Stimulated activated naive CD4-positive, alpha-beta T cell (primary cell): ENCODE measurements at places on chromosomes 7 and 10.

DNA sequence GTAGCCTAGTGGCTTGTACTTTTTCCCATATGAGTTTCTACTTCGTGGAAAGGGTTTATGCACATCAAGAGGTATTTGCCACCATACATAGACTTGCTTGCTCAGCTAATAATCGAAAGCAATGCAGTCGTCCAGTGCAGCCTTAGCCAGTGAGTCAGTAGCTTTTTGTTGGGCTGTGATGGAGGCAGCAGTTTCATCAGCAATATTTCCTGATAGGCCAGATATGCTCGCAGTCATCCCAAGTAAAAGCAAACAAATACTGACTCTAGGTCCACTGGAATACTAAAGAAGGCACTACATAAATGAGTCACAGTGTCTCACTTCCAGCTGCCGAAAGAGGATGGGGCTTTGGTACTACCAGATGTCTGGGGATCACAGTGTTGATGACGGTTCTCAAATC, 2.1 kb upstream of the BNIP3 start:
- no peak for DNase-seq

DNA sequence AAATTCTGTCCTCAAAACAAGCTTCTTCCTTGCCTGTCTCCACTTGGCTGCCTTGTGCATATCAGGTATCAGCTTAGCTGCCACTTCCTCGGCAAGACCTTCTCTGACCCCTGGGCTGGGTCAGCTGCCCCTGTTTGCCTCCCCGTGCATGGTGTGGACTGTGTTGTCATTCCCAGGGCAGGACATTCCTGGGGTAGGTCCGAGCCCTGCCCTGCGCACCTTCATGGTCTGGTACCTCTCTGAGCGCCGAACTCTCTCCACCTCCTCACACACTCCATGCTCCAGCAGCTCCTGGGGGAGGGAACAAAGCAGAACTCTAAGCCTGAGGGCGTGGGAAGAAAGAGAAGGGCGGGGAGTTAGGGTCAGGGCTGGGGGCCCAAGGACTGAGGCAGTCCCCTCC, 3.8 kb downstream of the POLM start:
- no peak for DNase-seq

- no peak for DNase-seq
Measured at GRCh38 chr10:27527666-27528295, 23.7 kb downstream of the RAB18 start.

GRCh38 chr7:99808766-99809165, 19.0 kb upstream of the CYP3A43 start:
- DNase-seq: no peak

DNA sequence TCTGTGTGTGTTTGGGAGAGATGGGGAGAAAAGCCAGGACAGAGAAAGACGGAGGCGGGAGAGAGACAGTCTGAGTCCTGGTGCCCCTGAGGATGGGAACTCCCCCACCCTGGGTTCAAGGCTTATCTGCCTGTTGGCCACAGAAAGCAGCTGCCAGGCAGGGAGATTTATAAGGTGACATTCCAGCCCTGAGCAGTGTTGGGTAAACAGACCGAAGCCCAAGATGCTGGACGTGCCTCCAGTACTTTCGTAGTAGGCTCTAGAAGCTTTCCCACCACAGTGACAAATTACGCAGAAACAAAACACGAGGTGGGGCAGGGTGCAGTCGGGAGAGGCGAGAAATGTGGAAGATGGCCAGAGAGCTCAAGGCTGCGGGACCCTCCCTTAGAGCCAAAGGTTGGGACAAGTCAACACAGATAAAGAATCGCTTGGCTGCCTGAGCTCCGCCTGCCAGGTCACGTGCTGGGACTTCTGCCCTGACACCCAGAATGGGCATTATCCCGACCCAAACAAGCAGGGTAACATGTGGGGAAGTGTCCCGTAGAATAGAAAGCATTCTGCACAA, 41.1 kb downstream of the CCDC3 start:
- DNase-seq: no peak

- DNase-seq: no peak
Measured at GRCh38 chr7:141268614-141269013, 194.8 kb downstream of the TMEM178B start.
